Stimulated activated CD8-positive, alpha-beta memory T cell treated with anti-CD3 and anti-CD28 coated beads, Interleukin-7, amount 100 ng/mL, for 1 hour (primary cell): ENCODE measurements at places on chromosomes 6 and 20.
A peak's percentile ranks its signal among the peaks of the same experiment; 100 is the strongest.

DNA sequence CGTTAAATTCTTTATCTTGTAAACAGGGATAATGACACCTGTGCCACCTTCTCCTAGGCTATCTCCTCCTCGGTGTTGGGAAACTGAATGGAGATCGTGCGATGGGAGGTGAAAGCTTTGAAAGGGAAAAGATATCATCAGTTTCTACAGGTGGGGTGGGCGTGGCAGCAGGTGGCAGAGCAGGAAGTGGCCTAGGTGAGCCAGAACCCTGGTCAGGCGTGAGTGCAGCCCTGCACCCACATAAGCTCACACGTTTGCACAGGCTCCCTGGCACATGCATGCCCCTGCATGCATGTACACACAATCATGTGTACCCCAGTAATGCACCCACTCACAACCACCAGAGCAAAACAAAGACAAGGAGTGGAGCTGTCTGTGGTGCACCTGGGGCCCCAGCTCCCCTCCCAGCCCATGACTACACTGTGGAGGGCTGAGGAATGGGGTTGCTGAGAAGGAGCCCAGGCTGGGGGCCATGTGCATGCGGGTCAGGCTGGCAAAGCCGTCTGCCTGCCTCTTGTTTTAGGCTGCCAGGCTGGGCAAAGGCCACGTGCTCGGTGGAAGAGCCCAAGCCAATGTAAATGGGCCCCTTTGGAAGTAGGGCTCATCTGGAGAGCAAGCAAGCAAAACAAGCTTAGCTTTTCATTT lies 61.5 kb downstream of the TFAP2C start:
- DNase-seq = no peak

DNA sequence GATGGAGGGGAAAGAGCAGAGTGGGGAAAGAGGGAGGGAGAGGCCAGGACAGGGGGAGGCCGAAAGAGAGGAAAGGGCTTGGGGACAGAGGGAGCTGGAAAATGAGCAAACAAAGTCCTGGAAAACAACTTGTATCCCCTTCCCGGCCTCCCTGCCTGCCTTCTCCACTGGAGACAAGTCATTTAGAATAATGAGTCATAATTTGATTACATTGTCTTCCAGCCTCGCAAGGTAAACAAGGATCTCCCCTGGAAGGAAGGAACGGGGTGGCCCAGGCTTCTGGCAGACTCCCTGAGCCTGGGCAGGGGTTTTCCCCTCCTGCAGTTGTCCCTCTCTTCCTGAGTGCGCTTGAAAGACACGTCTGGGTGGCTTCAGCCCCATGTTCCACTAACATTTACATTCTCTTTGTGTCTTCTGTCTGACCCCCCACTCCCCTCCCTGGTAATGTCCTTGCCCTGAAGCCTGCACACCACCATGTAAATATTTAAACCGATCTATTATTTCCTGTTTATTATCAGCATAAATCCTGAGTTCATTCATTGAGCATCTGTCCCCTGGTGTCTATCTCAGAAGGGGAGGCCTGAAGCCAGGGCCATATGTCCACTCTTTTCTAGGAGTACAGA lies 12.1 kb upstream of the MRPS18A start:
- no peak for DNase-seq

- DNase-seq = no peak
Measured at GRCh38 chr20:38985060-38985459, 22.9 kb downstream of the DHX35 start.

- DNase-seq = no peak
Measured at GRCh38 chr6:2795162-2795561, 30.0 kb downstream of the WRNIP1 start.

DNA sequence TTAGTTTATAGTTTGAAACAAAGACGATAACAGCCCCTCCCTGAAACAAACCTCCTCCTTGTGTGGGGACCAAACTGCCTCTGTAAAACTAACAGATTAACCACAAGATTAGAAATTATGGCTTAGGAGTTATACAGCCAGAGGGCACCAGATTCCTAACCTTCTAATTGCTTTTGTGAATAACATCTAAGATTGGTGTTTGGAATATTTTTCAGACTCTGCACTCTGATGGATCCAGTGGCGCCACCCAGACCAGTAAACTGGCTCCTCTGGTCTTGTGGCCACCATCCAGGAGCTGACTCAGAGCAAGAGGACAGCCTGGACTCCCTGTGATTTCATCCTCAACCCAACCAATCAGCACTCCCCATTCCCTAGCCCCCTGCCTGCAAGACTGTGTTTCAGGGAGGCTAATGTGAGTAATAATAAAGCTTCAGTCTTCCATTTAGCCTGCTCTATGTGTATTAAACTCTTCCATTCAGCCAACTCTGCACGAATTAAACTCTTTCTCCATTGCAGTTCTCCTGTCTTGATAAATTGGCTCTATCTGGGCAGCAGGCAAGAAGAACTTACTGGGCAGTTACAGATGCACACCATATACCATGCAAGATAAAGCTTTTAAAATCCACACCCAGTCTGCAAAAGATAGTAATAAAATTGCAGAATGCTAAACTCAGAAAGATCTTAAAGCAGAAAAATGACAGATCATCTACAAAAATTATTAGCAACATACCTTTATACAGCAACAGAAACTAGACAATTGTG lies 58.5 kb upstream of the SLC22A16 start:
- DNase-seq = no peak

DNA sequence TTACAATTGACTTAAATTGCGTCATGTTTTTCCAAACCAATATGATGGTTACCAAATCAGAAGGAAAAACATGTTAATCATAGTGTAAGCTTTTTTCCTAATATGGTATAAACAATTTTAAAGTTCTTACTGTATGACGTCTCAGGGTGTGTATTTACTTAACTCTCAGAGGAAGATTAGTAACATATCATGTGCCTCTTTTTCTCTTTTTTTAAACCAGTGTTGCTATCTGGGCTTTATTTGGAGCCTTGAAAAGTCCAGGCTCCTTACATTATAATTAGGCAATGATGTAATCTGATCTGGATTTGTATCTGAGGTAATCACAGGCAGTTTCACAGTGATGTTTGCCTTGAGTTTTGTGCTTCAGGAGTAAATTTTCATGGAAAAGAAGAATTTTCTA lies 20.4 kb upstream of the RAB23 start:
- DNase-seq = no peak

GRCh38 chr20:5845681-5846615 lies 95.7 kb downstream of the SHLD1 start:
- DNase-seq = no peak

DNA sequence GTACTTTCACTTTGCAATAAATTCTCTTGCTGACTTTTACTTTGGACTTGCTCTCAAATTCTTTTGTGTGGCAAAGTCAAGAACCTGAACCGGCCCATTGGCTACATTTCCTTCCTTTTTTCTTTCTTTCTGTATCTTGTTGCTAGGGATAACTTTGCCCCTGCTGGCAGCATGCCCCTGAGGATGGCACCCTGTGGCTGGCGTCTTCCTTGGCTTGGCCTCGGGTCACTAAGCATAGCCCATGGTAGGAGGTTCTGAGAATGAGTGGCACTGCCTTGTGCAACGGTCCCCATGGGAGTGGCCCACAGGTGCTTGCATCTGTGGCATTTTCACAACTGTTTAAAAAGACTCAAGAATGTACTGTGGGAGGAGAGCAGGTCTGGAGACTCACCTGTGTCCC lies 14.0 kb upstream of the HLA-F start:
- no peak for DNase-seq

DNA sequence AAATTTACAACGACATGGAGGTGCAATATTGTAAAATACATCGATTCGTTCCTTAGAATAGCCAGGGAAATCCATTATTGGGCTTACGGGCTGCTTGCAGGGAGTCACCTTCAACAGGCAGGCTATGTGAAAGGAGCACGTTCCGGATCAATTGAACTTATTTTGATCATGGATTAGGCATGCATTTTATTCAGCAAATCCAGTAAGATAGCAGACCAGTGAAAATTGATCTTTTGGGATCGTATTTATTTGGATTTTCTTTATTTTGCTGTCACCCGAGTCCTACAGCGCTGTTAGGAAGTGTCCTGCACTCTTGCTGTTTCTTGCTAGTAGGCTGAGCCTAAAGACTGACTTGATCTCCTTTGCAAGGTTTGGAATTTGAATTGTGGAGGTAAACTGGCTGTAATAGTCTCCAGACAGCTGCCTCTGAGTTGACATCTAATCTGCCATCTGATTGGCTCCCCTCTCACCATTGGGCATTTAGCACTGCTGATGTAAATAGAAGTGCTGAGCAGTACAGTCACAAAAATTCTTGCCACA lies 3.0 kb downstream of the ARID1B start:
- peak; percentile 18 for DNase-seq

- no peak for DNase-seq
Measured at GRCh38 chr20:22346716-22347115, 237.7 kb downstream of the FOXA2 start.

DNA sequence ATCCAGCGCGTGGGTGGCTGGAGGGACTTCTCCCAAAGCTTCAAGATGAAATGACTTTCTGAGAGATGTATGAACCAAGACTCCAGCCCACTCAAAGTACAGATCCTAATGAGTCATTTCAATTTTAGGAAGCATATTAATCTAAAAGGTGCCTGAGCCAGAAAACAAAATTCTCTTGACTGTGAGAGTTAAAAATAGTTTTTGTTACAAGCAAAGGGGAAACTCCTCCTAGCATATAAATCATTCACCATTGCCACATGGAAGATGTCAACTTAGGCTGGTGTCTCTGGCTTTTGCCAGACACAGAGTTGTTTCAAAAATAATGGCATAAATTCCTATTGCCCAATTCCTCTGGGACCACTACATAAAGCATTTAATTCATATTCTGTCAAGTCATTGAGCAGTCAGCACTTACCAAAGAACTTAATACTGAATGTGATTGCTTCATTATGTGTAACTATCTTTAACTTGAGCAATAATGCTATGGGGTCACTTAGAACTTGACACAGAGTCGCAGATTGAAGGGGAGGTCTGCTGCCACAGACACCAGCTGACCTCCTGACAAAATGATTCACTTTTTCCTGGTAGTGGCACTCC lies 280.6 kb downstream of the SLC35F1 start:
- DNase-seq = no peak

GRCh38 chr6:31114970-31115849 lies 610 bp downstream of the PSORS1C1 start:
- no peak for DNase-seq

DNA sequence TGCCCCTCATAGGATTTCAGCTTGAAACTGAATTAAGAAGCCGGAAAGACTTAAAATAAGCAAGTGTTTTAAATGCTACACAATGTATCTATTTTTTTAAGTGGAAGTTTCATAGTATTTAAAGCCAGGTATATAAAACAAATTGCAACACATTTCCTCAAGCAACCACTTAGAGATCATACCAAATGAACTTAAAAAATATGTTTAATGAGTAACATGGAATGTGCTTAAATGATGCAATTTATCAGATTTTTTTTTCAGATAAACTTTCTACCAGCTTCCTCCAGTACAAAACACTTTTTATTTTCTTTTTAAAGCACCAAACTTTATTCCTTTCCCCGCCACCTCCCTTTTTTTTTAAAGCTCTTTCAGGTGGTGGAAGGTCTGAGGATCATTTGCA lies 534.3 kb downstream of the BMP2 start:
- DNase-seq = no peak

DNA sequence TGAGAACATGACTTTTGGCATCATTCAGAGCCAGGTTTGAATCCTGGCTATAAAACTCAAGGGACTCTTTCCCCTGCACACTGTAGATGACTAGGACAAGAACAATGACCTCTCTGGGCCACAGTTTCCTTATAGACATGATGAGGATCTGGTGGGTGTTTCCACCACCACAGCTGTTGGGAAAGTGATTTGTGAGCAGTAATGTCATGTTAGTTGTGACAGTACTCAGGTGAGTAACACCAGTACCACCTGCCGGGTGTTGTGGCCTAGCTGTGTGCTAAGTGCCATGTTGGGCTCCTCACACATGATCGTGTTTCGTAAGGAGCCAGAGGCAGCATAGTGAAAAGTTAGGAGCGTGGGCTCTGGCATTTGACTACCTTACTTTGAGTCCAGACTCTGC lies 24.1 kb downstream of the HM13 start:
- DNase-seq = no peak

DNA sequence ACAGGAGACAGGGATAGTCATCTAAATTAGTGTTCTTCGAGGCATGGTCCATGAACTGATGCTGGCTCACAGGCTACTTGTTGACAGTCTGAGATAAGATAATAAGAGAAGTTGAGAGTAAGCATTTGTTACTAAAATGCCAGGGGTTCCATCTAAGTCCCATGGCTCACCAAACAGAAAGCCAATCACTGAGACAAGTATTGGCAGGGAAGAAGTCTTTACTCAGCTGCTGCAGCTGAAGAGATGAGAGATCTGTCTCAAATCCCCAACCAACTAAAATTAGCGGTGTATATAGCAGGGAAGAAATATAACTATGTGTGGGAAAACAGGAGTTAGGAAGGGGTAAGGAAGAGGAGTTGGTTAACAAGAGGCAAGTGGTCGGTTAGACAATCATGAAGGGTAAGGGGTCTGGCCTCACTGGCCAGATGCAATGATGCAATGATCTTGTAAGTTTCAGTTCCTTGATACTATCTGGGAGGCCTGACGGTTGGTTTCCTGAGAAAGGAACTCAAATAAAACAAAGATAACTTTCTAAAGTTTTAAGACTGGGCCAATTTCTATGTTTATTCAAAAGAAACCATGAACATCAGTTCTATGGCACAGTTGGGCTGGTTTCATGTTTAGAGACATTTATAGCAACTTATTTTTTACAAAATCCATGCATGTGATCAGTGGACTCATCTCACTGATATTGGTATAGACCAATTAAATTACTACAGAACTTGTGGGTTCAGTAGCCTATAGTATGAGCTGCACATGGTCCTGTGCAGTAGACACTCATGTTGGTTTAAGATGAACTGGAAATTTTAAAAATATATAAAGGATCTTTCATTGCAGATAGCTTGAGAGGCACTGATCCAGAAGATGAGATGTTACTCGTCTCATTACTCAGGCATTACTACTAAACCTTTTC lies 9.9 kb upstream of the HEBP2 start:
- no peak for DNase-seq

DNA sequence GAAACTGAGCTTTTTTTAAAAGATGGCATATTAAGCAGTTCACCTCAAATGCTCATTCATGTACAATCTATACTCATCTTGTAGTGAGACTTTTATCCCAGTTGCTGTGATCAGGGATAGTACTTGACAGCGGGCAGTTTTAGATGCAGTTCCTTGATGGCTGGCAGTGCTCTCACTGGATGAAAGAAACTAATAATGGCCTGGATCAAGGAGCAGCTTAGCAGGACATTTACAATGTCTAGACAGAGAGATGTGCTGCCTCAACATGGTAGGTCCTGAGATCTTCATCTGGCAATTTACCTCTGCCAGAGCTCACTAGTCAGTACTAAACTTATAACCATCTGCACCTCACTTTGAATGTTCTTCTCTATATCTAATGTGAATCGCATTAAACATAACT lies 46.8 kb upstream of the LYRM2 start:
- DNase-seq = no peak

GRCh38 chr20:62580733-62581132 lies 61.6 kb upstream of the SLCO4A1 start:
- DNase-seq = no peak

DNA sequence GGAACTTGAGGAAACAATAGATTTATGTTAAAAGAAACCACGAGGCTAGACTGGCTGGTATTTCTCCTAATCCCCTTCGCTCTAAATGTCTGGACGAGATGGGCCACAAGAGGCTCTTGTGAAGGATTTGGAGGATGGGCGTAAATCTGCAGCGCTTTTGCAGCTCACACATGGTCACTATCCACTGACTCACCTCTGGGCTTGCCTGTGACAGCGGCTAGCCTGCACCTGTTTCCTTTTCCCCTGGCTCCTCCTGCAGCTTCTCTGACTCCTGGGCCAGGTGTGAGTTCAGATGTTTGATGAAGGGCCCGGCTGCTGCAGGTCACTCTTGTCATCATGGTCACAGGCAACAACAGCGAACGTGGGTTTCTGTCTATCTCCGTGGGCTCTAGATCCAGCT lies 629.4 kb downstream of the CBLN4 start:
- DNase-seq = no peak
